ENCODE measurements at places on chromosomes 6 and 20.

- no peak for DNase-seq
These were observed 45.4 kb downstream of the RPF2 start for GRCh38 chr6:111027219-111027618.

DNA sequence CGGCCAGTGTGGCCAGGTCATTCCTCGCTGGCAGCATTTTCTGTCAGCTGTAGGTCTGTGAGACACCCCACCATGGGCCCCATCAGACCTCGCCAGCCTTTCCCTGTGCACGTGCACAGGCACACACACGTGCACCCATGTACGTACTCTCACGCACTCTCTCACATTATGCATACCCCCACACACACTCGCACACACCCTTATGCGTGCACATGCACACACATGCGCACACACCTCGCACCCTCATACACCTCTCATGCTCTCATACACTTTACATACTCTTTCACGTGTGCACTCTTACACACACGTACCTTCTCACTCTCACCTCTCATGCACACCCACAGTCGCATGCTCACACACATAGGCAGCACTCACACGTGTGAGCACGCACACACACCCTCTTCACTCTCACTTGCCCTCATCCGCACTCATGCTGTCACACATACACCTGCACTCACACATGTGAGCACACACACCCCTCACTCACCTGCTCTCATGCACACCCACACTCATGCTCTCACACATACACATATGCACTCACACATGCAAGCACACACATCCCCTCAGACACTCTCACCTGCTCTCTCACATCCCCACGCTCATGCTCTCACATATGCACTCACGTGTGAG lies 46.7 kb downstream of the SNX9 start:
- DNase-seq: no peak

DNA sequence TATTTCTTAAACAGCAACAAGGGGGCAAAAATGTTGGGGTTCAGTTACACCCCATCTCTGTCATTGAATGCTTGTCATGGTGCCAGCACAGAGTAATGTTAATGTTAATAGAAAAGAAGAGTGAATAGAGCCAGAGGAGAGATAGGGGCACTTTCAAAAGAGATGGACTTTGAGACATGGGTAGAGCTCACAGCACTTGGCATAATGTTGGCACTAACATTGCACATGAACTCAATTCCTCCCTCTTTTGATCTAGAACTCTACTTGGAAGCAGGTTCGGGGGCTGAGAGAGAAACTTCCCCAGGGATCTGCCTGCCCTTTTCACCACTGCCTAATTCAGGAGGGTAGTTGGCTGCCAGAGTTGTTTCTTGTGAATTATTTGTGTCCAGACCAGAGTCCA lies 284.6 kb upstream of the PRND start:
- DNase-seq: no peak

DNA sequence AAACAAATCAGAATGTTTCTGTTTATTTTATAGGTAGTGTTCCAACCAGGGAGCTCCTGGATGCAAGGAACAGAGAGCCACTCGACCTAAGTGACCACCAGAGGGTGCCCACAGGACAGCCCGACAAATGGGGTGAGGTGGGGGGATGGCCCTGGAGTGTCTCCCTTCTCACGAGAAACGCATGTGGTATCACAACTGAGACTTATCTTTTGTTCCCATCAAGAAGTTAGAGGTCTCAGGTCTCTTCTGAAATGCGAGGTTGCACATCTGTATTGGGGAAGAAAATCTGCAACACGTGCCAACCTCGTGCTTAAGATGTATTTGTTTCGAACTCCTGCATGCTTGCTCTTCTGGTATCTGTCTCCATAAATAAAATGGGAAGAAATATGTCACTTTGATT lies 104.0 kb downstream of the ISM1 start:
- DNase-seq: peak; percentile 18

DNA sequence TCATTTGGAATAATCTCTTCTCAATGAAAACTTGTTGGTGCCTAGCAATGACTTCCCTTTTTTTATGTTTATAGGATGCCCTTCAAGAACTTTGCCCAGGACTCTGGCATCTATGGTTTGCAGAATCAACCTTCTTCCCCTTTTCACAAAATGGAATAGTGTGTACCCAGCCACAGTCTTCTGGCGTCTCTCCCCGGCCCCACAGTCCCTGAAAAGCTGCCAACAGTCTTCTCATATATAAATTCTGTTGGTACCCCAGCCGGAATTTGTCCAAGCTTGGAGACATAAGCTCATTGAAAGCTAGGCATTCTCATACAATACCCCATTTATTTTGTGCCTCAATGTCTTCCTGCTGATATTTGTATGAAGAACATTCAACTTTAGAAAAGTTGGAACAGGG lies 26.4 kb upstream of the MCM3 start:
- DNase-seq: no peak

DNA sequence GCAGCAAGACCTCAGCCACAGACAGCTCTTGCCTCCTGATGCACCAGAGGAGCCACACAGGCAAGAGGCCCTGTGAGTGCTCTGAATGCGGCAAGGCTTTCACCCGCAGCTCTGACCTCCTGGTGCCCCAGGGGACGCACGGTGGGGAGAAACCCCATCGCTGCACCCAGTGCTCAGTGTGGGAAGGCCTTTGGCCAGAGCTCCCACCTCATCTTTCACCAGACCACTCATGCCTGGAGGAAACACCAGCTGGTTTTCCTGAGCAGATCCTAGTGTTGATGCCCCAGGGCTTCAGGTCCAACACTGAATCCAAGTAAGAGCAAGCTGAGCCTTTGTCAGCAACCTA lies 37.0 kb upstream of the XRN2 start:
- no peak for DNase-seq

GRCh38 chr6:169042061-169042460 lies 211.6 kb downstream of the THBS2 start:
- peak; percentile 27 for DNase-seq

GRCh38 chr6:17179530-17180073 lies 77.8 kb downstream of the STMND1 start:
- no peak for DNase-seq

GRCh38 chr20:44888226-44889103 lies 3.0 kb downstream of the YWHAB start:
- DNase-seq: no peak

DNA sequence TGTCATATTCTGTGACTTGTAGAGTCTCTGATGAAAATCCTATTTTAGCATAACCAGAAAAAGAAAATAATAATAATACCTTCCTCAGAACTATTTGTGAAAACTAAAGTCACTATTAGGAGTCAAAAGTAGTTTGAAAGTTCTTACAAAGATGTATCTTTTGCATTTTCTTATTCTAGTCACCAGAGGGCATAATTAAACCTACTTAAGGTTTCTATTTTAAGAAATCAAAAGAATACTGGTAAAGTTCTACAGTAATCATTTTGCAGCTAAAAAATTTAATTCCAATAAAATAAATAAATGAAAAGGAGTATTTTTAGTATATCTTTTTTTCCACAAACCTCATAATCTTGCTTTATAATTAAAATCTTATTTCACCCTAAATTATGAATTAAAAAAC lies 28.0 kb upstream of the MCM9 start:
- peak; percentile 4 for DNase-seq

- peak; percentile 93 for DNase-seq
These were observed 21.6 kb upstream of the GFOD1 start for GRCh38 chr6:13508711-13509705.

DNA sequence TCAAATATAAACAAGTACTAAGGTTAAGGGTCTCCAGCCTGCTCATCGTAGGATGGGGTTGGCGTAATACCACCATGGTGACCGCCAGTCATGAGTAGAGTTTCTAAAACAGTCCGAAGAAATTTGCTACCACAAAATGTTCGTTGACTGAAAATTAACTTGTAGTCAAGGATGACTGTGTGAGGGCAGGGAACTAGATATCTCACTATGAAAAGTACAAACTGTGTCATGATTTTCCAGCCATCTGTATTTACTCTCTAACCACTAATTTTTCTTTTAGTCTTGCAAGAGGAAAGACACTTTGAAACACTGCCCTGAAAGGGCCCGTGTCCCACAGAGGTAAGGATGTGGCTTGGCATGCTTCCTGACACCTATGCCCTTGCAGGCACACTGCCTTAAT lies 99.7 kb downstream of the IRF4 start:
- DNase-seq: no peak

DNA sequence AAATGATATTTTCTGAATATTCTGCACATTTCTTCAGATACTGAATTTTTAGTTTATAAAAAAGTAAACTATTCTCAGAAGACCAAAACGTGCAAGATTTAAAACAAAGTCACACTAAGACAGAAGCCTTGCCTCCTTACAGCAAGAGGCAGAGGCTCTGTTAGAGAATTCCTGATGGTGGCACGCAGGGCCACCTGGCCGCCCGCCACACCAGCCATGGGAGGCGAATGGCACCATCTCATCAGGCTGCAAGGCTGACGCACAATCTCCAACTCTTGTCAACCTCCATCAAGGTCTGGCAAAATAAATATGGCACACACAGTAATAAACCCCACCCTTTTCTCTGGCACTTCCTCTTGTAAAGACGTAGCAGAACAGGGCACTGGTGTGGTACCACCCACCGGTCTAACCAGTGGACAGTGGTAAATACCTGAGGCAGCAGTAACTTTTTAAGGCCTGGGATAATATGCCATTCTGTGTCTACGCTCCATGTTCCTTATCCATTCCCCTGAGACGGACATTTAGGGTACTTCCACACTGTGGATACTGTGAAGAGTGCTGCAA lies 111.4 kb downstream of the WDR27 start:
- DNase-seq: no peak

GRCh38 chr6:27678469-27678868 lies 205.6 kb upstream of the ZNF184 start:
- no peak for DNase-seq

DNA sequence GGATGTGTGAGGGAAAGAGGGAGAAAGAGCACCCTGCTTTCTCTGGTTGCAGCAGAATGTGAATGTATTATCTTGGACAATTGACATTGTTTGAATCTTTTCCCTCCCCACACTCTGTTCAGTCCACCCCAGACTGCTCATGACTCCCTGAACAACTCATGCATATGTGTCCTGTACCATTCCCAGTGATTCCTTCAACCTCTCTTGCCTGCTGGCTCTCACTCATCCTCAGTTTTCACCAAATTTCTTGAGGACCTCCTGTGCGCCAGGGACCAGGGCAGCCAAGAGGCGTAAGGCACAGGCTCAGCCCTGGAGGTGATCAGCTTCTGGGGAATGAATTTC lies 5.4 kb downstream of the NOX3 start:
- DNase-seq: no peak

- no peak for DNase-seq
These were observed 99.8 kb downstream of the TBC1D7 start for GRCh38 chr6:13228264-13229204.

DNA sequence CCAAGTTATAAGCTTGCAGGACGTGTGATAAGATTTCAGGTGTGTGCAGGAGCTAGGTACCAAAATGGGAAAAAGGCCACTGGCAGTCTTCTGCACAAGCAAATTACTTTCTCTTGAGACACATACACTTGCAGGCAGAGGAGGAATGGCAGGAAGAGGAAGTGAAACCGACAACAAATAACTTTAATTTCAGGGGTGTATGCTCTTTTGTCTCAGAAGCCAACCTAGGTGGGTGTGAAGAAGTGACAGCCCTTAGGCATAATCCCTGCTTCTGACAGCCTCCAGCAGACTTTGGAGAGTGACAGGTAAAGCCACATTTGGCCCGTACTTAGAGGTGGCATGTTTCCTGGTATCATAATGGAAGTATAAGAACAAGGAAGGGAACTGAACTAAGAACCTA lies 118.8 kb upstream of the TRAF3IP2 start:
- no peak for DNase-seq

DNA sequence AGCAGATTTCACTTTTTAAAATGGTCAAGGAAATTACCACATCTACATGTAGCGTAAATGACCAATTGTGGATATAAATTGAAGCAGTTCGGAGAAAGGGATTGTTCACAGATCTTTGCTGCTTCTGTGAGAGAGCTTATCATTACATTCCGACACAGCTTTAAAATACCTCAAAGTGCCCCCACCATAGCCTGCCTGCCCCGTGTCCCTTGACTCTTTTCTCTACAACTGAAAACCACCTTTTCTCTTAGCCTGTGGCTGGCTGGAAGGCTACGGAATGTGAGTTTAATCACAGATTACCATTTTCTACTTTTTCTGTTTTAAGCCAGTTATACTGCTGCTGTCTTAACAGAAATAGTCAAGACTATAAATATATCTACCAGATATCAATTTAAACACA lies 347.2 kb upstream of the MAP3K7 start:
- DNase-seq: no peak

DNA sequence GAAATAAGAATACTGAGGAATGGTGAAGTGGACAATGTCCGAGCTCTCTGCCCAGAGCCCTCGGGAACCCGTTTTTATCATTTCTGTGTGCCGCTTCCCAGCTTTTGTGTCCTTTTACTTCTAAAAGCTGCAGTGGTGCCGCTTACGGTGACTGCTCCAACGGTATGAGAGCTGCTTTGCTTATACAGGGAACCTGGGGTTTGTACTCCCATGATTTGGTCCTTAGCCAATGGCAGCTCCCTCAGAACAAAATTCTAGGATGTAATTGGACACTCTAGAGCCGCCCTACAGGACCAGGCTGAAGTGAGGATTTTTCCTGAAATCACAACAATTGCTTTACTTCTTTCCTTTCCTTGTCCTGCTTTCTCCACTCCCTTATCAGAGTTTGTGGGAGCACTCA lies 24.2 kb upstream of the PCSK2 start:
- no peak for DNase-seq

GRCh38 chr6:161561908-161562307 lies 288.0 kb upstream of the AGPAT4 start:
- DNase-seq: peak; percentile 42

DNA sequence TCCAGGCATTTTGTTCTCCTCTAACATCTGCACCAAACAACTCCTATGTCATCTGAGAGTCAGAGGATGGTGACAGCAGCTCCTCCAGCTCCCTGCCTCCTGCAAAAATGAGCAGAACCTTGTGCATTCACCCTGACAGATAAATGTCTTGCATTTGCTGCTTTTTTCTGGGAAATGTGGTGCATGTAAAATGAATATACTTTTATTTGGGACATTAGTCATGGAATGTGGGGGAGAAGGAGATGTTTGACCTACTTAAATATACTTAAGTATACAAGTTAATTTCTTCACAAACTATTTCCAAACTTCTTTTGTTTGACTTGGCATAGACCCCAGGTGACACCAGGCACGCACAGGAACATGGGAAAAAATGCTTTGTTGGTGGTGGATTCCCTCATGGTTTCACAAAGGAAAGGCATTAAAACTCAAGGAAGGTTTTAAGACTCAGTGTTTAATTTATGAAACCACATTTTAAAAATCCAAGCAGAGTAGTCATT lies 181.8 kb upstream of the MCHR2 start:
- peak; percentile 97 for DNase-seq

- DNase-seq: no peak
These were observed 120.0 kb upstream of the GGTLC1 start for GRCh38 chr20:24108581-24108980.

- peak; percentile 81 for DNase-seq
These were observed 122.6 kb upstream of the MCHR2 start for GRCh38 chr6:100116411-100117194.

- peak; percentile 31 for DNase-seq
These were observed 132.6 kb upstream of the SMLR1 start for GRCh38 chr6:130694606-130695005.

Measured in fibroblast of upper back skin (primary cell).